Bronchus fibroblast of lung (primary cell): ENCODE measurements at places on chromosomes 2 and 18. TPM values are rescaled to one million over a fixed set of nuclear protein-coding genes. Genes with fewer than 3 reads are reported as not detected.

The DNER gene
- 3.0 and 3.4 TPM in 2 replicates for total RNA-seq

The DOK1 gene
- 20.1 and 23.0 TPM in 2 replicates for total RNA-seq

The DYNAP gene
- not detected in 2 replicates for total RNA-seq

The ZNF236 gene
- total RNA-seq = 3.7 and 4.4 TPM in 2 replicates

The ASIC4 gene
- 0.34 TPM in 1 of 2 replicates, not detected in the other for total RNA-seq

The SAP130 gene
- 6.2 and 7.2 TPM in 2 replicates for total RNA-seq

The INPP1 gene
- 9.1 and 9.8 TPM in 2 replicates for total RNA-seq

The DYSF gene
- total RNA-seq = under 0.01 TPM in 1 of 2 replicates, not detected in the other

The GCKR gene
- total RNA-seq = 0.30 and 0.34 TPM in 2 replicates

The SPEG gene
- total RNA-seq = 13.2 and 14.0 TPM in 2 replicates

The GPR39 gene
- 2.4 and 3.7 TPM in 2 replicates for total RNA-seq
